ENCODE measurements at places on chromosomes 3 and 15.

DNA sequence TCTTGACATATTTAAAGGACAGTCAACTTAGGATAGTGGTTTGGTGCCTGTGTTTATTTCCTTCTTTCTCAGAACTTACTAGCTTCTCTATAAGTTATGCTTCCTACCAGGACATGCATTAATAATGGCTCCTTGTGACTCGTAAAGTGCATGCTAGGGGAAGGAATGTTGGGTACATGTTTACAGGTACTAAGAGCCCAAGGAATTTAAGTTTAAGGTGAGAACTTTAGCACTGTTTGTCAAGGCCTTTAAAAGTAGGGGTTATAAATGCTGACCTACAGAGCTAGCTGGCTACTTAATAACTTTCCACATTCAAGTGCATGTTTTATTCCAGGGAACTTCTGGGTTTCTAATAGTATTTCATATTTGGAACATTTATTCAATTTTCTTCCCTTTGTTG lies at the start of gene TMEM207:
Gene TMEM207 (minus strand): TSS at position 101 of the 400 bp plus-strand sequence. CDS start 92 bp downstream, at position 9.
- DNase-seq = no peak

- no peak for DNase-seq
These were observed 68.7 kb downstream of the TRAK1 start for GRCh38 chr3:42159706-42160472.

- DNase-seq = no peak
These were observed 346.8 kb upstream of the SATB1 start for GRCh38 chr3:18771931-18772330.

DNA sequence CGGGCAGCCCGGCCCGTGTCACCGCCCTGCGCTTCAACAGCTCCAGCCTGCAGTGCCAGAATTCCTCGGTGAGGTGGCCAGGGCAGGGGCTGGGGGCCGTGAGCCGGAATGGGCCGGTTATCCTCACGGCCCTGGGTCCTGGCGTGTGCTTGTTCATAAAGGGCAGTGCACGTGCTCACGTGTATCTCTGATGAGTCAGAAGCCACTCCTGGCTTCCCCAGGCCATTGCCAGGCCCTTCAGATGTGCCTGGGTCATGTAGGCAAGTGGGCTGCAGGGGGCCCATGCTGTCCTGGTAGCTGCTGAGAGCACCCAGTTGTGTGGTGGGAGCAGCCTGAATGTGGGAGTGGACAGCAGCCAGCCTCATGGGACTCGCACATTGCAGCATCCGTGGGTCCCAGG lies 29.2 kb downstream of the PLXNA1 start:
- no peak for DNase-seq

- DNase-seq = no peak
These were observed 80.3 kb downstream of the OTOL1 start for GRCh38 chr3:161576714-161577510.
